Hematopoietic multipotent progenitor cell treated with erythropoietin and hydrocortisone succinate and interleukin-3 and kit ligand, for 8 days (in vitro differentiated cells): ENCODE measurements at places on chromosomes 4 and X.

DNA sequence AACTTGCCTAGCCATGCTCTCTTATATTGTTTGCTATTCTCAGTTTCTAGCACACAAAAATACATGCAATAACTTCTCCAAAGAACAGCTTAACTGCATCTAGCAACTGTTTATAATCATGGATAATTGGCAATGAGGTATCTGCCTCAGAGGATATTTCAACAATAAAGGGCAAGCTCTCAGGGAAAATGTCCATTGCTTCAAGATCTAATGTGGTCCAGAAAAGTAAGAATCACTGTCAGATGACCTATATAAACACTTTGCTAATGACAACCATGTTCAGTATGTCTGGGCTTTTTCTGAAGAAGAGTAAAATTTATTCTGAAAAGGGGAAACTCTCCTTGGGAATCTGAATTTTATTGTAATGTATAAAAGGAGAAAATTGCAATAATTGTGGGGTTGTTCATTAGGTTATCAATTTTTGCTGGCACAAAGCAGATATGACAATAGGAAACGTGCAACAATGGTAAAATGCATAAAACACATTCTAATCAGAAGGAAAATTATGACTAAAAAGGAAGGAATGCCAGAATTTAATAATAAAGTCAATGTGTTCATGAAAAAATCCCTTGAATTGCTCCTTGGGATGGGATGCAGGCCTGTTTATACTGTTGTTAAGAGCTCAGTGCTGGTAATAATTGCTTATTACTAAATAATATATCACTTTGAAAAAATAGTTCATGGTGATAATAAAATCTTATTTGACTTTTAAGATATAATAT lies 90.3 kb downstream of the ANTXR2 start:
- no peak for DNase-seq

DNA sequence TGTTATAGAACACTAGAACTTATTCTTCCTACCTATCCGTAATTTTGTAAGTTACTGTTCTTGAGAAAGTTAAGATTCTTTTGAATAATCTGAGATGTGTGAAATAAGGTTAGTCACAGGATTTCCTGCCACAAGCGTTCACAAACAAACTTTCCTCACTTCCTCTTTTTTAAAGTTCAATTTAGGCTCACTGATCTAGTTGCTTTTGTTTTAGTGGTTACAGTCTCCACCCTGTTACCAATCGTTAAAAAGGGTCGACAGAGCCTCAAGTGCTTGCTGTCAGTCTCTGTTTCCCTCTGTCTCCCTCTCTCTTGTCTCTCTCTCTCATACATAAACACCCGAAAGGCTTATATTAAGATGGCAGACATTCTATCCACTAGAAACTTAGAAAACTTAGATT lies 35.9 kb upstream of the STK26 start:
- DNase-seq: peak; percentile 46

GRCh38 chrX:46569621-46570020 lies 3.9 kb upstream of the CHST7 start:
- no peak for DNase-seq

DNA sequence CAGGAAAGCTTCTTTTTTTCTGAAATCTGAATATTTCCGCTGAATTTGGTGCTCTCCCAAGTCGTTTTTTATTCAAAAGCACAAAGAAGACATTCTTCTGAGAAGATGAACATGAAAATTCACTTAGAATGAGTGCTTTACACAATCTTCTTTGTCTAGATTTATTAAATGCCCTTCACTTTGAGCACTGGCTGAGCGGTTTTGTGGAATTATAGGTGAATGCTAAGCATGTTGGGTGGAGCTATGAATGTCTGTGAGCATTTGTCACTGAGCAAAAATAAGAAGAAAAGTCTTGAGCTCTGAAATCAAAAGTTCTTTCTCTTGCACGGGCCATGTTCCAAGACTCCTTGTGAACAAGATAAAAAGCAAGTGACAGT lies 13.1 kb downstream of the GASK1B start:
- no peak for DNase-seq

DNA sequence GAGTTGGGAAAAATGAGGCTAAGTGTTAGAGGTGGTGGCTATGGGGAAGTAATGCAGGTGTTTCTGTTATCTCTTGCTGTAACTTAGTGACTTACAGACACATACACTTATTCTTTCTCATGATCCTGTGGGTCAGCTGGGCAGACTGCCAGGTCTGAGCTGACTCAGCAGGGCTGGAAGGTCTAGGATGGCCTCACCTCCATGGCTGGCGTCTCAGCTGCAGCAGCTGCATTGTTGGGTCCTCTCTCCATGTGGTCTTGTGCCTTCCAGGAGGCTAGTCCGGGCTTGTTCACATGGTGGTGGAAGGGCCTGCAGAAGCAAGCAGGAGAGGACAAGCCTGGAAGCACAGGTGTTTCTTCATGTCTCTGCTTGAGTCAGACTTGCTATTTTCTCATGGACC lies 172.7 kb downstream of the NHS start:
- peak; percentile 26 for DNase-seq

DNA sequence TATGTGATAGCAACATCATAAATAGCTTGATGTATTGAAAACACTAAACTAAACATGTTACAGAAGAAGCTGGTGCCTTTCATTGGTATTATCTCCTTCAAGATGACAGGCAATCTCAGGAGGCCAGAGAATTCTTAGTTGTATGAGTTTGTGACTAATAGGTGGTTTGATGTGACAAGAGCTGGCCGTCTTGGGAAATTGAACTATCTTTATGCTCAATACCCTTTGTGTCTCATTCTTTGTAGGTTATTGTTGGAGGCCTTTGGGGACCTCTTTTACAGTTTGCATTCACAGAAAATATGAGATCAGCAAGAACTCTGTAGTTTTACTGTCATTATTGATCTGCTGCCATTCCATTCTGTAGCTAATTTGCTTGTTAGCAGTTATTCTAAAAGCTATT lies 659.2 kb upstream of the PITX2 start:
- DNase-seq: no peak

DNA sequence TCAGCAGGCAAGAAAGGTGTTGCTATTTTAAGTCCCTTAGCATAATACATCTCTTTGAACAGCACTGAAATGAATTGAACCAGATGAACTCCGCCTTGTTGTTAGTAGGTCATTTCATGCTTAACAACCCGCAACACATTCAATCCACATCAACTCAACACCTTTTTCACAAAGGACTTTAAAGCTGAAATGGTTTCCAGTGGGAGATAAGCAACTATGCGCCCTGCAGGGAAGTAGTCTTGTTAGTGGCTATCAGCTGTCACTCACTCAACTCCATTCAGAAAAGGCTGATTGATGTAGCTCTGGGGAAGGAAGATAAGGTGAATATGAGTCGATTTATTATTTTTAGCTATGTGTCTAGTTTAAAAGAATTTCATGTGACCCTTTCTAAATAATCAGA lies 46.0 kb downstream of the ATP8A1 start:
- no peak for DNase-seq

GRCh38 chrX:38845426-38845825 lies 44.2 kb downstream of the MID1IP1 start:
- DNase-seq: no peak

DNA sequence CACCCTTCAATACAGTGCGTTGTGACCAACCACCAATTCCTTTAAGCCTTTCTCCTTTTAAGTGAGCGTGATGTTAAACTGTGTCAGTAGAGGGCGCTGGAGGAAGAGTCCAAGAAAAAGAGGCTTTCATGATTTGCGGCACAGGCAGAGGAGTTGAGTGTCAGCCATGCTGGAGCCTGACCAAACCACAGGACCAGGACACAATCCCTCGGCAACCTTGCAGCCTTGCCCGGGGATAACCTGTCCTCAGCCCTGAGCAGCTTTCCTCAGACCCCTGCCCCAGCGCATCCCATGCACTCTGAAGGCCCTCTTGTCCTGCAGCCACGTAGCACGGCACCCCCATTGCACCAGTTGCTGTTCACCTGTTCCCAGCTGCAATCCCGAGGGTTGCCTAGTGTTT lies 53.5 kb upstream of the SMIM31 start:
- peak; percentile 20 for DNase-seq

DNA sequence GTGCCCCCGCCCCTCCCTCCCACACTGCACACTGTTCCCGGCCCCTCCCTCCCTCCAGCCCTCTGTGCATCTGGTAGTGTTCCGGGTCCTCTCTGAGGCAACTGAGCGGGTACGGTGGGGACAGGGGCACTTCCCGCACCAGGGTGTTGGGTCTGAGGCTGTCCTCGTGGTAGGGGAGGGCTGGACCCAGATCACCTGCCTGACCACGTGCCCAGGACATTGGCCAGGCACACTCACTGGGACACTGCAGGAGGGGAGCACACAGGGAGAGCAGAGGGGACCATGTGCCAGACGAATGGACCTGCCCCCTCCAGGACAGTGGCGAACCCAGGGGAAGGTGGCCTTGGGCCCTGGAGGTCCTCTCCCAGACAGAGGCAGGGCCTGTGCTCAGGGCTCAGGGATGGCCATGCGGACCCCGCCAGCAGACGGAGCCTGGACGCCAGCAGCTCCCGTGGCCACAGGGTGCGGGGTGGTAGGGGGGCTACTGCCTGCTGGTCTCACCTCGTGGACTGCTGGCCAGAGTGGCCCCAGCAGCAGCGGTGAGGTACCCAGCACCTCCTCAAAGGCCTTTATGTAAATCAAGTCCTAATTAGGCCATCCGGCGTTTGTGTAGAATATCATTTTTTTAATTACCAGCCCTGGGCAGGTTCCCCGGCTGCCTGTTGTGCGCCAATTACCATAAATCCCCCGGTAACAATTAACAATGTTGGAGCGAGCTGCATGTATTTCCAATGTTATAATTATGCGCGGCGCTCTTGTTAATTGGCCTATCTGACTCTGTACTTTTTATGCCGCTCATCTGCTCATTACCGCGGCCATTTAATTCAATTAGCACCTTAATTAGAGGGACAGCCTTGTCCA lies 106.9 kb downstream of the FAM53A start:
- DNase-seq: no peak

GRCh38 chrX:30313322-30313721 lies 4.1 kb upstream of the NR0B1 start:
- DNase-seq: no peak

- no peak for DNase-seq
These were observed 160.2 kb upstream of the DKK2 start for GRCh38 chr4:107196312-107196711.

DNA sequence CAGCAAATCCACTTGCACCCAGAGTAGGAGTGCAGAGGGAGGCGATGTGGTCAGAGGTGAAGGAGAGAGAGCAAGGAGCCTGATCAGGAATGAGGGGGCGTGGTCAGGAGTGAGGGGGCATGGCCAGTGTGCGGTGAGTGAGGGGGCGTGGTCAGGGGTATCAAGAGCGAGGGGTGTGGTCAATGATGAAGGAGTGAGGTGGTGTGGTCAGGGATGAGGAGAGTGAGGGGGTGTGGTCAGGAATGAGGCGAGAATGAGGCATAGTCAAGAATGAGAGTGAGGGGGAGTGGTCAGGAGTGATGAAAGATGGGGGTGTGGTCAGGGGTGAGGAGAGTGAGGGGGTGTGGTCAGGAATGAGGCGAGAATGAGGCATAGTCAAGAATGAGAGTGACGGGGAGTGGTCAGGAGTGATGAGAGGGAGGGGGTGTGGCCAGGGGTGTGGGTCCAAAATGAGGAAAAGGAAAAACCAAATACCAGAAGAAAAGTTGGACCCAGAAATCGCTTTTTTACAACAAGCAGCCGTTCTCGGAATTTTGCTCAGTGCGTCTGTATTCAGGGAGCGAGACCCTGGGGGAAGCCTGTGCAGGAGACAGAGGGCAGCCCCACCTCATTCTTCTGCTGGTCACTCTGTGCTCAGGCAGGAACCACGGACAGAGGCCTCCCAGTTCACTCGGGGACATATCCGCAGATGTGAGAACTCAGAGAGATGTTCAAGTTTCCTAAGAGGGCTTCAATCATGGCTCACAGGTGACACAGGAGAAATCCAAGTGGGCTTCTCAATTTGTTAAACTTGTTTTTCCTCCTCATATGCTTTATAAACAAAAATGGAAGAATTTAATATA lies 47.5 kb downstream of the MAGEA1 start:
- peak; percentile 60 for DNase-seq

GRCh38 chr4:121977251-121978171 lies 25.7 kb upstream of the TRPC3 start:
- no peak for DNase-seq

DNA sequence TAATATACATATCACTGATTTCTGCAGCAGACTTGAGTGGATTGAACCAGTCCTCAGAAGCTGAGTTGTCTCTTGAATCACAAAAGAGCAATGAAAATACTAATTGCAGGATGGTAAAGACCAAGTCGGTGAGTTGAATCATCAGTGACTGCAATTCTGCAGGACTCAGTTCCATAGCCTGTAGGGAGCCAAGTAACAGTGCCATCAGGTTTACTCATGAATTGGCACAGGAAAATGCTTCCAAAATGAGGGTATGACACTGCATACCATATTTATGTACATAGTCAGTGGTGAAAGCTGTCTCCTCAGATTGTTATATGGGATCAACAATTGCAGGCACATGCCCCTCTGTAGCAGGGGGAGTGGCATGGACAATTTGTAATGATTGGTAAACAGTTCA lies 192.8 kb downstream of the CCNG2 start:
- no peak for DNase-seq

GRCh38 chr4:26217961-26218676 lies 102.7 kb upstream of the RBPJ start:
- DNase-seq: no peak

GRCh38 chr4:130210864-130211263 lies 1114.9 kb downstream of the C4orf33 start:
- no peak for DNase-seq

GRCh38 chr4:139808808-139809756 lies 143.5 kb downstream of the MGST2 start:
- DNase-seq: no peak

- DNase-seq: no peak
These were observed 271.8 kb downstream of the FBXW7 start for GRCh38 chr4:152264106-152264505.

- DNase-seq: no peak
These were observed 44.9 kb upstream of the SLC2A9 start for GRCh38 chr4:10066206-10066605.

- DNase-seq: no peak
These were observed 599 bp upstream of the IL2RG start for GRCh38 chrX:71111921-71112431.
